Muscle of back (tissue), 13 donors: ENCODE measurements at places on chromosomes 13 and 19.

- no peak for DNase-seq
These were observed 174.6 kb downstream of the NDFIP2 start for GRCh38 chr13:79655509-79655908.

- DNase-seq, result no peak
These were observed 21.2 kb downstream of the ATP11A start for GRCh38 chr13:112710855-112711527.

DNA sequence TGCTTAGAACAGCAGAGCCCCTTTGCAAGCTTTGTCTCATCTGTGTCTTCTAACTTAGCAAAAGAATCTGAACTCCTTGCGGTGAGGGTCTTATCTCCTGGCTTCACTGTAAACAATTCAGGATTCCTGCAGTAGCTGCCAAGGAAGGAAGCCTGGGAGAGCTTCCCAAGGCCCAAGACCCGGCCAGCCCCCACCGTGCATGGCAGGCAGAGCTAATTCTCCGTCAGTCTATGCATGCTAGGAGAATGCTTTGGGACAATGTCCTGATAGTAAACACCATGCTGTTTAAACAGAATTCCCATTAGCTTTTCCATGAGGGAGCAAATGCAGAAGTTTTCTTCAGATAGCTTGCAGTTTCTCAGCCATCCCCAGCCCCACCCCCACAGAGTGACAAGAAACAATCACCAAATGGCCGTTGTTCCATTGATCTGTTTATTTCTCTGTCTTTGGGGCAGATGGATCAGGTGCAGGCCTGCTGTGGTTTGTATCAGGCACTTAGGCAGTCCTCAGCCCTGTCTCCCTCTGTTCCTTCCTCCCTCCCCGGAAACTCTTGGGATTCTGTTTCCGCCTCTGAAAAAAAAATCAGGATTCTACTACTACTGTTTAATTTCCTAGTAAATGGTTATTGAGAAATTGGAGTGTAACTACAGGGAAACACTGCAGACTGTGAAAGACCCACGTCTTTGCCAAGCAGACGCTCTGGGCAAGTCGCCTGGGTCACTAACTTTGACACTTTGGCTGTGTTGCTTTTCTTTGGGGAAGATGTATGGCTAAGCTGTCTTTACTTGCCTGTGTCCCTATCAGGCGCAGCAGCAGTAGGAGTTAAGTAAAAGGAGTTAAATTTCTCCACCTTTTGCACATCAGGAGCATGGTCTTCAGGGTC lies 40.7 kb upstream of the SPATA13 start:
- DNase-seq, result no peak

- no peak for DNase-seq
These were observed 9.7 kb upstream of the C19orf12 start for GRCh38 chr19:29724746-29725145.

GRCh38 chr13:34654647-34655046 lies 287.4 kb upstream of the NBEA start:
- DNase-seq, result no peak

DNA sequence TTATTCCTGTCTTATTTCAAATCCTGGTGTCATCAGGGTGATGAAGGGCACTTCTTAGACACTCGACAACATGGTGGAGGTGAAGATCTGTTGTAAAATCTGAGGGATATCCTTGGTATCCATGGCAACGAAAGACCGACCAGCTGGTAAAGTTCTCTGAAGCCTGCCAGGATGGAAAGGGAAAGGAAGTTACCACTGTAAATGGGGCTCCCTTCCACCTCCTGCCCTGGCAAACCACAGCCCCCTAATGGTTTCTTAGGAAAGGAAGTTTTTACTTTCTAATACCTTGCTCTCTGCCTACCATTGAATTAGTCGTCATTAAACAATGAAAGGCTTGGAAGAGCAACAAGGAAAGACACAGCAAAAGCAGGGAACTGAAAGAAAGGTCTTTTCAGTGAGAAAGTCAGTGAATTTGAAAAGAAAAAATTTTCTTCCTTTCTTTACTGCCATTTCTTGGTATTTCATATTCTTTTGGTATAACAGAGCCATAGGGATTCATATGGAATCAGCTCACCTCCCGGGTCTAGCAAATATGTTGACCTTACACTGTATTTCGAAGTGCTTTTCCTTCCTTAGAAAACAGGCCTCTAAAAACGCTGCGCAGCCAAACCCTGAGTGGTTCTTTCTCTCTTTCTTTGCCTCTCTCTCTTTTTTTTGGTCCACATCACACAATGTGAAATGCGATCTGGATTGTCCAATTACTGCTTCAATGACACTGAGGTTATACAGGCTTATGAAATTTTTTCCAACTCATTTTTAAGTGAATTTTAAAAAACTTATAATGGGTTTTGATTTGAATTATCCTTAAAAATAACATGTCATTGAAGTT lies 111.0 kb downstream of the RGCC start:
- DNase-seq, result peak; percentile 33

GRCh38 chr19:43464134-43464775 lies 1.2 kb downstream of the LYPD3 start:
- DNase-seq, result no peak

- no peak for DNase-seq
These were observed 7.2 kb downstream of the ZNF552 start for GRCh38 chr19:57807541-57807940.

- DNase-seq, result no peak
These were observed 106.5 kb downstream of the TEX26 start for GRCh38 chr13:31038834-31039552.
